Muscle of arm (tissue), 14 donors: ENCODE measurements at places on chromosomes 13 and 19.

DNA sequence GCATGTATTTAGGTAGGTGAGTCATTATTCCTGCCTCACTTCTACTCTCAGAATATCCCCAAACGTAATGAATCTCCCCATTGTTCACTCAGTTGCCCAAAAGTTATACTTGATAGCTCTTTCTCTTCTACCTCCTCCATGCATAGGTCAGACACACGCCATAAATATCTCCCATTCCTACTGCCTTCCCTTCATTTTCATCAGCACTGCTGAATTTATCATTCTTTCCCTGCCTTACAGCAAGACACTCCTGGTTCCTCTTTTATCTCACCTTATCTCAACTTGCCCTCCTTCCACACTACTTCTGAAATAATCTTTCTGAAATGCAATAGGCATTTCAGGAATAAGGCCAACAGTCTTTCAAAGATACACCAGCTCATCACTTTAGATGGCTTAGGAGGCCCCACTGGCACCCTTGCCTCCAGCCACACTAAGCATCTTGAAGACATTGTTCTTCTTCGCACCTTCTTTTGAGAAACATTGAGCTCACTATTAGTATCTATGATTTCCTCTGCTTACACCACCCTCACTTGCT, 333.9 kb downstream of the MYO16 start:
- DNase-seq = no peak

GRCh38 chr13:38542601-38543000, 144.3 kb upstream of the FREM2 start:
- DNase-seq = no peak

DNA sequence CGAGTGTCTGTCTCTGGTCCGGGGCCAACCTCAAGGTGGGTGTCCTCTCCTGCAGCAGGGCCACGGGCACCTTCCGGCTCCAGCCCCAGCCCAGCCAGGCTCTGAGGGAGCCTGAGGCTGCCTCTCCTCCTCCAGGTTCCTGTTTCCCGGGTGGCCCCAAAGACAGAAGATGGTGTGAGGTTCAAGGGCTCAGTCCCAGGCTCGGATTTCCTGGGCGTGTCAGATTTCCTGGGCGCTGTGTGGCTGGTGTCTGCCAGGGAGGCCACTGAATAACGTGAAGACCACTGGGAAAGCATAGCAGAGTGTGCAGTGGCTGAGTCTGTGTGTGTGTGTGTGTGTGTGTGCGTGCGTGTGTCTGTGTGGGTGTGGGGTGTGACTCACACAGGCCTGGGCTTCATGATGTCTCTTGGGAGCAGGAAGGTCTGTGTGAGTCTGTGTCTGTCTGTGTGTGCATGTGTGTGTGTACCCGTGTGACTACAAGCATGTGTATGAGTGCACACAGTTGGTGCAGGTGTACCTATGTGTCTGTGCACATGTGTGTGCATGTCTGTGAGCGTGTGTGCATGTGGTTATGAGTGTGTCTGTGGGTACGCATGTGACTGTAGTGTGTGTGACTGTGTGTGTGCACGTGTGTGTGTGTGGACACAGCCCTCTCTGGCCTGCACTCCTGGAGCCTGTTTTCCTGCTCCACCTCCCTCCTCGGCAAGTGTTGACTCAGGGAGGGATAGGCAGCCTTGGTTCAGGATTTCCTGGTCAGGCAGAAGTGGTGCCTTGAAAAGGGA, 28.3 kb downstream of the CEBPA start:
- DNase-seq = peak; percentile 36

- no peak for DNase-seq
Observed at GRCh38 chr13:93552596-93552995, 326.0 kb downstream of the GPC6 start.

DNA sequence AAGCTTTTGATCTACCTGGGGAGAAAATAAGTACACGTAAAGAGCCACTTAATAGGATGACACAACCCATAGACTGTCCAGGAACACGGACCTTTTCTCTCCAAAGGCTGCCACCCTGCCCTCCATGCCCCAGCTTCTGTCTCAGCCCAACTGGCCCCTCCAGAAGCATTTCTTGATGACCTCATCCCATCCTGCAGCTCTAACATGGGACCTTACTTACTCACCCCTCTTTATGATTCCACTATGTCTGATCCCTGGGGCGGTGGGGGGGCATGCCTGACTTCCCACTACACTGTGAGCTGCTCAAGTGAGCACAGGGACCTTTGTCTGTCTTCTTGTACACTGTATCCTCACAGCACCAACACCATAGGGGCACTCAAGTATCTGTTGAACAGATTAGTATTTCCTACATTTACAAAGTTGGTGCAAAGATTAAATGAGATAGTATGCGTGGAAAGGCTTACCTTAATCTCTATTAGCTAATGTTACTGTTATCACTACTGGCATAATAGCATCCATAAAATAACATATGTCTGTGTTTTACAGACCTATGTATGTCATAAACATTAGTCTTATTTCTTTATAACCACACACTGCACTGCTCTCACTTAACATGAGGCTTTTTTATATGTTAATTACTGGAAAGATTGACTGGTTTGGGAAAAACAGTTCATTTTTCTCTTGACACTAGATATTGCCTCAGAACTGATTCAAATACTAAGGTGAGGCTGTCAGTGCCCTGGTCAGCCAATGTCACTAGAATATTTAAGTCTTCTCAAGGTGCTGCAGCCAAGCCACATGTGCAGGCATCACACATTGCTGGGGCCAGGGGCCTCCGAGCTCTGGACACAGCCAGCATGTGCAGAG, 100.9 kb downstream of the FOXO1 start:
- no peak for DNase-seq

DNA sequence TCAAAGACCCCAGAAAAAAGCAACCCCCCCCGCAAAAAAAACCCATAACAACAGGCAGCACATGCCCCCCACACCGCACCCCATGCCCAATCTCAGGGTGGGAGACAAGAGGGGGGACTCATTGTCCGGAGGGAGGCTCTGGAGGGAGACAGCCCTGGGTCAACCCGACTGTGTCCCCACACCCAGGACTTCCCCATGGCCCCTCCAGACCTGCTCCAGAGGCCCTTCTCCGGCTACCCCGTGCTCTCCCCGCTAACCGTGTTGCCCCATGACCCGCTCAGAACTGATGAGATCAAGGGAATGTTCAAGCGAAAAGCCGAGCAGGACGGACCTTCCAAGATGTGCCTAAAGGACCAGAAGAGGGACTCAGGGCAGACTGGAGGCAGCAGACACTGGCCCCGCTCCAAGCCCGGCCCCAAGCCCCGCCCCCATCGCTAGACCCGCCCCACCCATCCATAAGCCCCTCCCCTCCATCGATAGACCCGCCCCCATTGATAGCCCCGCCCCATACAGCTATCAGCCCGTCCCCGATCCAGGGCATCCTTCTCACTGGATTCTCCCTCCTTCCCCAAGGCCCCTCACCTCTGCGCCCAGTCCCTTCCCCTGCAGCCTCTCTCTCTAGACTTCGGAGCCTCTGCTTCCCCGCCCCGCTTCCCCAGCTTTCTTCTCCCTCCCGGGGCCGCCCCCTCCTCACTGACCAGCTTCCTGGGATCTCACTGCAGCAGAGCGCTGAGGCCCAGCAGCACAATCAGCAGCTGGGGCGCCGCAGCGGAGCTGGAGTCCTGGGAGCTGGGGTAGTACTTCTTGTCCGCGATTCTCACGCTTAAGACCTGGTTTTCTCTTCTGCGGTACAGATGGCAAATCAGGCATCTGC, 2.2 kb downstream of the BST2 start:
- no peak for DNase-seq

DNA sequence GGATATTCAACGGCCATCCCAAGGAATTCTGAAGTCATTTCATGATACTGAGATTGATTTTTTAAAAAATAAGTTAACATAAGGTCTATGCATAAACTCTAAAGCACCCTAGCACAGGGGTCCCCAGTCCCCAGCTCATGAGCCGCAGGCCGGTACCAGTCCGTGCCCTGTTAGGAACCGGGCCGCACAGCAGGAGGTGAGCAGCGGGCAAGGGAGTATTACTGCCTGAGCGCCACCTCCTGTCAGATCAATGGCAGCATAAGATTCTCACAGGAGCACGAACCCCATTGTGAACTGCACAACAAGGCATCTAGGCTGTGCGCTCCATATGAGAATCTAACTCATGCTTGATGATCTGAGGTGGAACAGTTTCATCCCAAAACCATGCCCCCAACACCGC, 31.0 kb downstream of the RCBTB1 start:
- no peak for DNase-seq

DNA sequence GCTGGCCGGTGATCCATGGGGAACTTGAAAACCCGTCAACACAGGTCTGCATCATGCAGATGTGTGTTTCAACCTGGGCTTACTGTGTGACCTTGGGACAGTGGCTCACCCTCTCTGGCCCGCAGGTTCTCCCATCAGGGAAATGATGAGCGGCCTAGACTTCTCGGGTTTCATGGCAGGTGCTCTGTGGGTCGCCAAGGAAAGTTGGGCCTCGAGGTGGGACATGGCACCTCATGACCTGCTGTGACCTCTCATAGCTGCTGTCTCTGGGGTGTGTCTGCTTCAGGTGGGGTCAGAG, 50.8 kb upstream of the NFIC start:
- no peak for DNase-seq

- DNase-seq = no peak
Observed at GRCh38 chr13:67366533-67366932, 136.4 kb upstream of the PCDH9 start.

DNA sequence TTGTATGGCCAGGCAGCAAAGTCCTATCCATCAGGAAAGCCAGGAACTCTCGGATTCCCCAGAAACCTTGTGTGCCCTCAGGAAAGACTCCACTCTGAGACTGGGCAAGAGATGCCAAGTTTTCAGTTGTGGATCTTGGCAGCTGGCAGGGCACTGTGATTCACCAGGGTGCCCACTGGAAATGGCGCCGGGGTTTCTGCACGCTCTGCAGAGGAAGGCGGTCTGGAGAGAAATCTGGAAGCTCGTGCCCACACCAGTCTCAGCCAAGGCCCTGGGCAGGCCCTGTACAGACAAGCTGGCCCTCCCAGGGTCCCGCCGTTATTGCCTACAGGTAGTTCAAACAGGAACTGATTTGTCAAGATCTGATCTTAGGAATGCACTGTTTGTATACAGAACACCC, 4.9 kb downstream of the NAPA start:
- DNase-seq = no peak

GRCh38 chr13:38674208-38674607, 12.7 kb upstream of the FREM2 start:
- no peak for DNase-seq

GRCh38 chr19:52670046-52670445, 31.9 kb upstream of the ZNF83 start:
- no peak for DNase-seq

- DNase-seq = no peak
Observed at GRCh38 chr13:71863254-71863865, 3.6 kb downstream of the DACH1 start.

DNA sequence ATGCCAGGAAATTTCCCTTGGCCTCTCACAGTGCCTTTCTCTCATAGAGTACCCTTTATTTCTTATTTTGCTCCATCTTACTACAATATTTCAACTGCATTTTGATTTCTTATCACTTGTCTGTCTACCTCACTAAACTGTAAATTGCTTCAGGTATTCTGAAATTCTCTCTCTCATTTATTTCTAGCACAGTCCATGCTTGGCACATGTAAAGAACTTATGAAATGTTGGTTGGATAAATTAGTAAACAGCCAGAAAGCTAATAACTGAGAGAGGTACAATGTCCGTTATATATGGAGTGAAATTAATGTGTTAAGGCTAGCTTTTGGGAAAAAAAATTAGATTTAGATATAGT, 138.3 kb upstream of the RFC3 start:
- DNase-seq = no peak

GRCh38 chr13:99878921-99879610, 92.5 kb downstream of the ZIC5 start:
- no peak for DNase-seq

DNA sequence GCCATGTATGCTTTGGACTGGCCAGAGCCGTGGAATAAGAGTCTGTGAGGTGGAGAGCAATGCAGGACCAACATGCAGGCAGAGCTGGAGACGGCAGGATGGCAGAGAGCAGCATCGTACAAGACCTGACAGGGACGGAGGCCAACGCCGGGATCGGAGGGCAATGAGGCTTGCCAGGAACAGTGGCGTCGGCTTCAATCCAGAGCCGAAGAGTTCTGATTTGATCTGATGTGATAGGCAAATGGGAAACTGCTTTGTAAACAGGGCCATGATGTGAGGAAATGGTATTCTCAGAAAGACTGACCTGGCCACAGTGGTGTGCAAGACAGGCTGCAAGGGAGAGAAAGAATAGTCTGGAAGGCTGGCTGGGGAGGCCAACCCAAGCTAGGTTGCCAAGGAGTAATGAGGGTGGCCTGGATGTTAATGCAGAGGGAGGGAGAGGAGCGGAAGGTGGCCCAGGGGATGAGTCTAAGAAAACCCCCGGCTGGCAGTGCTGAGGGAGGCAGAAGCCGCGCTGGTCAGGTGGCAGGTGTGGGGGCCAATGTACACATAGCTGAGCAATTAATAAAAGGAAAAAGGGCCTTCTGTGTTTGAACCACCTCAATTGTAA, 26.7 kb downstream of the RCBTB2 start:
- DNase-seq = no peak

GRCh38 chr19:7934766-7935165, 8.7 kb downstream of the TIMM44 start:
- no peak for DNase-seq

- no peak for DNase-seq
Observed at GRCh38 chr13:91126806-91127205, 220.7 kb upstream of the MIR17HG start.

DNA sequence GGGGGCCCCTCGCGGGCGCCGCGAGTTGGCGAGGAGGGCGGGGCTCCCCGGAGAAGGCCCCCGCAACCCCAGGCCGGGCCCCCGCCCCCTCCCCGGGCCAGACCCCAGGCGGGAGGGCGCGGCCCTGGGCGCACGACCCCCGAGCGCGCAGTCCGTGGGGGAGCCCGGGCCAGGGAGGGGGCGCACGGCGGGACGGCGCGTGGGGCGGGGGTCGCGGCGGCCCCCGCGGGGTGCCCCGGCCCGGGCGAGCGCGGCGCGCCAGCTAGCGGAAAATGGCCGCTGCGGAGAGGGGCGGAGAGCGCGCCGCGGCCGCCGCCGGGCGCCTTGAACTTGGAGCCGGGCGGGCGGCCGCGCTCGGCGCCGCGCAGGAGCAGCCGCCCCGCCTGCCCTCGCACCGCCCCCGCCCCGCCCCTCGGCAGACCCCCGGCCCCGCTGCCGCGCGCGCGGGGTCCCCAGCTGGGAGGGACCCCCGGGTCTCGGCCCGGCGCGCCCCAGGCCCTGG, 6.4 kb upstream of the NFIC start:
- no peak for DNase-seq

GRCh38 chr13:92967923-92968322, 258.7 kb upstream of the GPC6 start:
- no peak for DNase-seq

GRCh38 chr19:33724721-33725060, 72.0 kb upstream of the KCTD15 start:
- DNase-seq = no peak

GRCh38 chr13:102608974-102609373, 12.2 kb downstream of the TPP2 start:
- DNase-seq = no peak

GRCh38 chr19:51407511-51408131, 9.8 kb downstream of the SIGLEC10 start:
- DNase-seq = no peak
